ENCODE measurements at places on chromosomes 1 and 21. TPM values are rescaled to one million over a fixed set of nuclear protein-coding genes. Genes with fewer than 3 reads are reported as not detected.
A peak's percentile ranks its signal among the peaks of the same experiment; 100 is the strongest.

GRCh38 chr1:214324896-214325800, 44.2 kb downstream of the SMYD2 start:
- no peak for DNase-seq

DNA sequence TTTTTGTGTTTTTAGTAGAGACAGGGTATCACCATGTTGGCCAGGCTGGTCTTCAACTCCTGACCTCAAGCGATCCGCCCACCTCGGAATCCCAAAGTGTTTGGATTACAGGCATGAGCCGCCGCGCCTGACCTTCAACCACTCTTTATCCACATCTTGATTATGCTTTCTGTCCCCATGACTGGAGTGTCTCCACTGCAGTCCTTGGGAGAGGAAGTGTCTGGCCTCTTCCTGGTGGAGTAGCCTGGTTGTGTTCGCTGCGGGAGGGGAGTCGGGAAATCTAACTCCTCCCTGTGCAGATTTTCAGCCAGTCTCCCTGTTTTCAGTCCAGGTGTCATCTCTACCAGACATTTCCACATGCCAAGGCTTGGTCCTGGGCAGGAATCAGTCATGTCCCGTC, 9.7 kb downstream of the KISS1 start:
- no peak for DNase-seq

- peak; percentile 27 for DNase-seq
Observed at GRCh38 chr1:151055581-151055980, 3.8 kb downstream of the CDC42SE1 start.

MROH9 gene
- 0.31 TPM for total RNA-seq

- DNase-seq: no peak
Observed at GRCh38 chr1:89608984-89609725, 23.8 kb upstream of the LRRC8C start.

- DNase-seq: peak; percentile 47
Observed at GRCh38 chr1:41542196-41542930, 57.9 kb upstream of the EDN2 start.

PLA2G2F gene
- total RNA-seq: not detected

GRCh38 chr1:115879977-115880376, 39.1 kb upstream of the NHLH2 start:
- DNase-seq: no peak

GRCh38 chr1:221517961-221518360, 223.9 kb downstream of the DUSP10 start:
- no peak for DNase-seq

DNA sequence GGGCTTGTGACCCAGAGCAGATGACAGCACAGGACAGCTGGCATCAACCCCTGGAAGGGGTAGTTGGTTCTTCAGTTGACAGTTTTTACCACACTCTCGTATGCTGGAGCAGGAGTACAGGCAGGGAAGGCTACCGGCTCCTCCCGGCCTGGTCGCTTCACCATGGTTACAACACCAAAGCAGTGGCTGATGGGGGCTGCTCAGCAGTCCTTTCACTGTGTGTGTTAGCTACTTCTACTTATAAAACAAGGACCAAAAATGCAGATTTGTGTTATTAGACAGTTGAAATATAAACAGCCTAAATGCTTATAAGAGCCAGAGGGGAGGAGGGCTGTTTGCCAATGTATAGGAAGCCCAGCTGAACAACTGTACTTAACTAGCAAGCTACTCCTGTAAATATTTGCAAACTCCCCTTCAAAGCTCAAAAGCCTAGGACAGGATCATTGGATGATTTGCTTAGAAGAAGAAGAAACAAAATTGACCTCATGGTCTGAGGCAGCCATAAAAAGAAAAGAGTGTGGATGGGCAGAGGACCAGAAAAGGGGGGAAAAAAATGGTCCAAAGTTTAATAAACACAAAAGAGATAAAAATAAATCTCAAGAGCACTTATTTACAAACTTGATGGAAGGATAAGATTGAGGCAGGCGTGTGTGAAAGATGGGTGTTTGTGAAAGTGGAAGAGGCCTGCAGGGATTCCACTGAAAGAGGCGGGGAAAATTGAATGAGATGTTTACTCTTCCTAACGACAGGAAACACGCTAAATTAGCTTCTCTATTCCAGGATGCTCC, 57.1 kb downstream of the TGFB2 start:
- no peak for DNase-seq

GRCh38 chr1:9569267-9569666, 19.4 kb upstream of the TMEM201 start:
- no peak for DNase-seq

GRCh38 chr1:192443616-192444015, 126.8 kb downstream of the RGS21 start:
- DNase-seq: no peak

DNA sequence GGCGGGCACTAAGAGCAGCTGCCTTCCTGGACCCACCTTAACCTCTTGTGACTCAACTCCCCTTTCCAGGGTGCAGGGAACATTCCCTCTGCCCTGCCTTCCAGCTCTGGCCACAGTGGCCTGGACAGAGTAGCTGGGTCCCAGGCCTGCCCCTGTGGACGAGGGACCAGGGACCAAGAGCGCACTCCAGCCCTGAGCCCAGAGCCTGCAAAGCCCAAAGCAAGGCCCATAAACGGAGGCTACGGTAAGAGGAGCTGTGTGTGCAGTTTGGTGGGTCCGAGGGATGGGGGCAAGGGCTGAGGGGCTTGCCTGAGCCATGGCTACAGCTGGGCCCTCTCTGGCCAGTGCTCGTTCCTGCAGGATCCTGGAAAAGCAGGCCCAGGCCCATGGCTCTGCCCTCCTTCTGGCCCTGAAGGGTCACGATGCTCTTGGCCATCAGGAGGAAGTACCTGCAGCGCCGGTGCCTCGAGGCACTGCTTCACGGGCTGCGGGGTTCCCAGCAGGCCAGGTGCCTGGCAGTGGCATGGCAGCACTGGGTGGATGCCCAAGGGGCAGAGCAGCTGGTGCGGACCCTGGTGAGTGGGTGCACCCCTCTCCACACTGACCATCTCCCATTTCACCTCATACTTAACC, 17.8 kb downstream of the MTHFR start:
- no peak for DNase-seq

LMX1A gene
- total RNA-seq: 0.22 TPM

DNA sequence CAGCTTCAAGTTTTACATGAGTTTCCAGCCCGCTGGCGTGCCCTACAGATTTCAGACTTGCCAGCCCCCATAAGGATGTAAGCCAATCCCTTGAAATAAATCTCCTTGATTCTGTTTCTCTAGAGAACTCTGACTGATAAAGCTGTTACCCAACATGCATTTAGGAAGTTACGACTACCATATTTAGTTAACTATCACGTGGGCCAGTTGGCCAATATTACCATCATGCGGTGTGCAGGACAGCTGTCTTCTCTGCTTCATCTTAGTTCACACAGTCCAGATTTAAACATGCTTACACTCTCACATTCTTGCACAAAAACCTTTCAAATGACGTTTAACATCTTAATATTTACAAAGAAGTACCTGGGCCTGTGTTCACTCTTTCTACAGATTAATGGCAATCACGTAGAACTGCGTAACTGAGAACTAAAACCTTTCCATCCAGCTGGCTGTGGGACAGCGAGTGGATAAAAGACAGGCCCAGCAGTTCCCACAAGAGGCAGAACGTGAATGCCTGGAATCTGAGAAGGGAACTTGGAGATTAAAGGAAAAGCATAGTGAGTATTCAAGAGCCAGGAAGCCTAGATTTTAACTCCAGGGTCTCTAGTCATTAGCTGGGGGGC, 20.8 kb downstream of the FAM177B start:
- no peak for DNase-seq

DNA sequence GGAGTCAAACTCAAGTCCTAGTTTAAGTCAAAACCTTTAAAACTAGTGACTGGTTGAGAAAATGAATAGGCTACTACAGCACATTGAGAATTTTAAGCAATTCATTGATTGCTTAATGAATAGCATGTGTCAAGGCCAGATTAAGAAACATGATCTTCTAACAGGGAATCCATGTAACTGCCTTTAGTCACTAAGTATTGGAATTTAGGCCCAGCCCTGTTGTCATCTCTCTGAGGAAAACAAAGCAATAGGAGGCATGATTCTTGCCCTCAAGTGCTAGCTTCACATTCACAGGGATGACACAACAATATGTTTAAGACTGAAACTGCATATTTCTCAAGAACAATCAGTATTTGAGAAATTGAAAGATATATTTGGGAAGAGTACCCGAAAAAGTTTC, 70.0 kb upstream of the PTGS2 start:
- no peak for DNase-seq

DNA sequence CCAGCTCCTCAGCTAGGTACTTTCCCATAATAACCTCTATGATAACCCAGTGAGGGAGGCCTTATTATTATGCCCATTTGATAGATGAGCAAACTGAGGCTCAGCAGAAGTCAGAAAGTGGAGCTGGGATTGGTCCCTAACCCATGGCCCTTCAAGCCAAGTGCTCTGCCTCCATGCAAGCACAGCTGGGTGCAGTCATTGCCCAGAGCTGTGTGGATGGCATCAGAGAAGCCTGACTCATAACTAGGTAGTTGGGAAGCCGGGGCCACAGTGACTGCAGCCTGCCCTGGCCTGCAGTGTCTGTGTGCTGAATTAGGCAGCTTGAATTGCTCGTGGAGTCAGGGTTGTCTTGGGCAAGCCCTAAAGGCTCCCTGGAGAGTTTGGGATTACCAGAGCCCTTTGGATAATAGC, 89.9 kb upstream of the SLC2A1 start:
- no peak for DNase-seq

GRCh38 chr1:21184276-21184675, 7.6 kb upstream of the EIF4G3 start:
- no peak for DNase-seq

DNA sequence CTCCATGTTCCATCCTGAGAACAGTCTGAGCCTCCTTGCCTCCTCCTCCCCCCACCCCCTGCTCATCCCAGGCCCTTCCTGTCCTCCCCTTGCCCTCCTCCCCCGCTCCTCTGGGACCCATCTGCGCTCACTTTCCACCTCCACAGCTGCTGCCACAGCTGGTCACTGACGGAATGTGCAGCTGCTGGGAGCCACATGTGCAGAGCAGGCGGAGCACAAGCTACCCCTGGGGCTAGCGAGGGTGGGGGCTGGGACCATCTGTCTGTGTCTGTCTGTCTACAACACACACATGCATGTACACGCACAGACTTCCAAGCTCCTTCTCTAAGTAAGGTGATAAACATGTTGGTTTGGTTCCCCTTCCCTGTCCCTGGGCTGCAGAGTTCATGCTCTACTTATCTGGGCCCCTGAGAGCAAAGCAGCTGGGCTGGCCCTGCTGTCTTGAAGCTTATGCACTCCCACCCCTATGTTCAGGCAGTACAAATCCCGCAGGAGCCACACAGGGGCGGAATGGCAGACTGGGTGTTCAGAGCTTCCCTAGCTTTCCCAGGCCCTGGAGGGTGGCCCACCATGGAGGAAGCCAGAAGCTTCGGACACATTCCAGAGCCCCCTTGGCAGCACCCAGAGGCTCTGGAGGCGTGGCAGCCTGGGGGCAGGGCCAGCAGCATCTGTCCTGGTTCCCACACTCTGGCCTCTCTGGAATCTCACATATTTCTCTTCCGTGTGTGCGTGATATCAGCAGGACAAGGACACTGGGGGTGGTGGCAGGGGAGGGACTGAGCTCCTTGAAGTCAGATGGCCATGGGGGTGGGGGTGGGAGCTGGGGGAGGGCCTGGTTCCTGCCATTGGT, 7.0 kb upstream of the HEYL start:
- DNase-seq: peak; percentile 85

DNA sequence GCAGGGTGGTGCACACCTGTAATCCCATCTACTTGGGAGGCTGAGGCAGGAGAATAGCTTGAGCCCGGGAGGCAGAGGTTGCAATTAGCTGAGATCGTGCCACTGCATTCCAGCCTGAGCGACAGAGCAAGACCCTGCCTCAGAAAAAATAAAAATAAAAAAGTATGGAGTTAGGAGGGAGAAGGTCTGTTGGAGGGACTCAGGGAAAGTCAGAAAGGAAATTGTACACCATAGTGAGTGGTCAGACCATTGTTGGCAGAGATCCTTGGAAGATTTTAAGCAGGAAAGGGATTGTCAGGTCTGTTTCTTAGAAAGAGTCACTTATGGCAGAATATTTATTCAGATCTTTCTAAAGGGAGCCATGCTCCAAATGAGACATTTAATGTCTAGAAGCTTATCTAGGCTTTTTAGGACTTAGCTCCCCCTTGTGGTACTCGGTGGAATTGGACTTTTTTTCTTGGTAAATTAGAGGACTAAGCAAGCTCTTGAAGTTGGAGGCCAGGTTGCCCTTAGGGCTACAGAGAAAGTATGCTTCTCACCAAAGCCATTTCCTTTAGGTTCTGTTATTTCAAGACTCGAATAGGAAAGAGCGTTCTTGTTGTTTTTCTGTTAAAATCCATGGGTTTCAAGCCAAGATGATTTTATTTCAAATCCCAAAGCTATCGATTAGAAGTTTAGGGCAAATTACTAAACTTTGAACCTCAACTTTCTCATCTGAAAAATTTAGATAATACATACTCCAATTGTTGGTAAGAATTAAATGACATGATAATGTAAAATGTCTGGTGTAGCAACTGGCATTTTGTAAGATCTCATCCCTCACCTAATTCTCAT, 16.5 kb downstream of the MIA3 start:
- DNase-seq: peak; percentile 65

CD53 gene
- total RNA-seq: 40.0 TPM

TESK2 gene
- 14.3 TPM for total RNA-seq

WNT2B gene
- total RNA-seq: 10.9 TPM

GRCh38 chr1:115098979-115099692, 9.8 kb upstream of the TSPAN2 start:
- DNase-seq: no peak

FAAH gene
- 34.4 TPM for total RNA-seq

Measured in sciatic nerve (tissue), 2 donors.